Endothelial cell of umbilical vein (primary cell): ENCODE measurements at places on chromosomes 4 and X. TPM values are rescaled to one million over a fixed set of nuclear protein-coding genes. Genes with fewer than 3 reads are reported as not detected.

GRCh38 chr4:156832886-156833285, 138.7 kb downstream of the PDGFC start:
- no peak for DNase-seq

GRCh38 chr4:40247350-40247749, 50.5 kb downstream of the RHOH start:
- no peak for DNase-seq

DNA sequence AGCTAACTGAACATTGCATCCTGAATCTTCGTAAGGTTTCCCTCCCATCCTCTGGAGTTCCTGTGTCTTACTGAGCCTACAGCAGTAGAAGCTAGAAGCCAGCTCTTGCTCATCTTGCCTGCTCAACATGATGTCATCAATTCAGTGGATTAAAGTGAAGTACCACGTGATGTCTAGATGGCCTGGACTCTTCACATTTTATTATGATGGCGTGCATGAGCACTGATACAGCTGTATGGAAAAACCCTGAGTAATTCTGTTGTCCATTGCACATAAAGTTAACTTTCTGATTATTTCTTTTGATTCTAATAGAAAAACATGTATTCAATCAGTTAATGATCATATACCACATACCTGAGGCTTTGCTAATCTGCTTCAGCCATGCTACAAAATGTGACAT, 2387.7 kb upstream of the TENM3 start:
- DNase-seq, result no peak

- peak; percentile 74 for DNase-seq
Observed at GRCh38 chr4:112170451-112170993, 25.3 kb downstream of the FAM241A start.

DNA sequence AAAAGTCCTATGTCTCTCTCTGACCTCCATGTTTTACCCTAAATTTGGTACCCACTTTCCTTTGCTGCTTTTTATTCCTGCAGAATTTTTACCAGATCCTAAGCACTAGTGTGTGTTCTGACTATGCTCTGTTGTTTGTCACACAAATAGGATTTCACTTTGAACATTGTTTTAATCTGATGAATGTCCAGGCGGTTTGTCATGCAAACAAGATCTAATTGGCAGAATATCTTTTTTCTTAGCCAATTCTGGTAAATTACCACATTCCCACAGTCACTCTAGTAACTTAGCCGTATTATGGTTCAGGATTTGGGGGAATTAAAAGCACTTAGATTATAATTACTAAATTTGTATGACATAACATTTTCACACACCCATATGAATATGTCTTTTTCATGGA, 557.2 kb upstream of the BOD1L1 start:
- DNase-seq, result no peak

DNA sequence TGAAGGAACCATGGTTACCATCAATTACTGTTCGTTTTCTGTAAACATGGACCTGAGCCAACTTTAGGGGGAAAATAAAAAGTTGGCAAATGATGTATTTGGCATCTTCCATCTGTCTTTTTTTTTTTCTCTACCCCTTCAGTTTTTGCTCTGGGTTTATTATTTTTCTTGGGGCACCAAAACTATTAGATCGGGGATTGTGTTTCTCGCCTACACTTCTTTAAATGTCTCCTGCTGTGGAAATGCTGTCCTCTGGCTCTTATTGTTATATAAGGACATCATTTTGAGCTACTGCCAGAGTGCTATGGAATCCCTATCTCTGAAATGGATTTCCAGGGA, 234.0 kb upstream of the SLIT2 start:
- DNase-seq, result peak; percentile 19

- DNase-seq, result no peak
Observed at GRCh38 chr4:47774079-47774478, 63.8 kb downstream of the CORIN start.

DNA sequence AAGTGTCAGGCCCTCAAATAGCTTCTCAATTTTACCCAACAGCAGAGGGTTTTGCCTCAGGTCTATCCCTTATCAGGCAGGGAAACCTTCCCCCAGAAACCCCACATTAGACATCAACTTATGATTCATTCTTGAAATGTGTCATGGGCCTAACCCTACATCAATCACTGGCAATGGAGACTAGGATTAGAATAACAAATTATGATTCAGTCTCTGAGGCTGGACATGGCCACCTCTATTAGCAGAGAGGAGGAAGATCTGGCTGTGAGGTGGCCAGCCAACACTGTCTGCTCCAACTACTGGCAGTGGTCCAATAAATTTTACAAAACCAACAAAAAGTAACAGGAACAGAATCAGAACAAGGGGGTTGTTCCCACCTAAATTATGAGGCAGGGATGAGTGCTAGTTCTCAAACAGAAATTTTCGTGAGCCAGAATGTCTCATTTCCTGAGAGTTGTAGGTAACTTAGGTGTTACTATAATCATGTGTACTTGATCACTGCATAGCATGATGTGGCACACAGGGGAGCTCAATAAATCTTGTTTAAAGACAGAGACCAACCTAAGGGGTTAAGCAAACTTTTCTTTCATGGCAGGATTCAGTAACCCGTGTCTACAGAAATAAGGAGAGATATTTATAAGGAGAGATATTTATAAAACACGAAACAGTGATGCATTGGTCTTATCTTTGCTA, 126.8 kb downstream of the NFKB1 start:
- peak; percentile 68 for DNase-seq

- DNase-seq, result no peak
Observed at GRCh38 chrX:79452881-79453280, 85.7 kb upstream of the ITM2A start.

GRCh38 chr4:44646151-44646550, 5.3 kb downstream of the YIPF7 start:
- DNase-seq, result no peak

- DNase-seq, result peak; percentile 14
Observed at GRCh38 chr4:106868381-106869035, 167.6 kb downstream of the DKK2 start.

DNA sequence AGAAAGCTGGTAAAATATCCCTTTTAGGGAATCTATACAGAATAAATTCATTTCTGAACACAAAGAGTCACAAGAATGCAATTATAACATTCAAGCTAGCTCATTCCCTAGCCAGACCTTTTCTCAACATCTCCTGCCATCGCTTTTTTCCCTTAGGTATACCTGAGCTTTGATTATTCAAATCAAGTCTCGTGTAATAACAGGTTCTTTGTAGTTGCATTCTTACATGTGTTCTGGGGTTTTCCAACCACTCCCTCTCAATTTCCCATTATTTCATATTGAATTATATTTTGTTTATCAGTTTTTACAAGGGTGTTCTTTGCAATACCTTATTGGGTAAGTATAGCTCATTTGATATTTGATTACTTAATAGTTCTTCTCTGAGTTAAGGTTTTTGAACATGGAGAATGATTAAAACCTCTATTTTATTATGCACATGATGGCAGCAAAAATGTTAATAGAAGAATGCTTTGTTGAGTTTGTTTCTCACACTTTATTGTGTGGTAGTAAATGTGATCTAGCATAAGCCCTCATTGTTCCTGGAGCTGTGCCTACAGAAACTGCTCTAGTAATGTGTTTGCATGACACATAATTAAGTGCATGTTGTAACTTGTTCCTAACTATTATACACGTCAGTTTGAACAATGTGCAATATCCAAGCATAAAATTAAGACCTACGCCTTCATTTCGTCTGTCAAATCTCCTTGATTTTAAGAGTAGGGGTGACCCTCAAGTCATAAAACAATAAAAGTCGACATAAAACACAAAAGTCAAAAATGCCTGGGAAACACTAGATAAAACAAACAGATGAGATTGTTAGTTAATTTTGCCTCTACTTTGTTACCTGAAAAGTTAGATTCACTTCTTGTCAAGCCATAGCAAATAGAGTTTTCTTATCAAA, 124.0 kb upstream of the POF1B start:
- no peak for DNase-seq

DNA sequence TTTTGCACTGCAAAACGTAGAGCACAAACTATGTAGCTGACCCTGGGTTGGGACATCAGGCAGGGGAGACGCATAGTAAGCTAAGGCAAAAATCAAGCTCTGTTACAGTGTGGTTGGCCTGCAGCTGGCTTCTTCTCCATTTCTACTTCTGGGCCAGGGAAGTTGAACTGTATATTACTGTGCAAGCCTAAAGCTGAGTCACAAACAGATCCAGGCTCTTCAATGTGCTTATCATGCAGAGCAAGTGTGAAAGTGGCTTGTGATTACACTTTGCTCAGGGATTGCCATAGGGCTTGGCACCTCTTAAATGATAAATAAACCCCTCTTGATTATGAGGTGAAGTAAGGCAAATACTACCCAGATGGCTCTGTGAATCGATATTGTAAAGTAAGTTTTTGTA, 40.5 kb downstream of the CLDN34 start:
- DNase-seq, result no peak

The POF1B gene
- total RNA-seq, result 0.20 TPM in 1 of 2 replicates, not detected in the other

The F8A2 gene
- total RNA-seq, result not detected in 2 replicates

The NOCT gene
- total RNA-seq, result 20.1 and 20.7 TPM in 2 replicates

The MAGEB10 gene
- not detected in 2 replicates for total RNA-seq

The PF4V1 gene
- not detected in 2 replicates for total RNA-seq

The DCAF4L1 gene
- total RNA-seq, result 0.15 and 0.16 TPM in 2 replicates

The CRMP1 gene
- total RNA-seq, result not detected in 2 replicates

The C4orf54 gene
- total RNA-seq, result not detected in 2 replicates

The KLHL34 gene
- total RNA-seq, result 0.09 TPM in 1 of 2 replicates, not detected in the other
